ENCODE measurements at places on chromosomes 5 and 9.

DNA sequence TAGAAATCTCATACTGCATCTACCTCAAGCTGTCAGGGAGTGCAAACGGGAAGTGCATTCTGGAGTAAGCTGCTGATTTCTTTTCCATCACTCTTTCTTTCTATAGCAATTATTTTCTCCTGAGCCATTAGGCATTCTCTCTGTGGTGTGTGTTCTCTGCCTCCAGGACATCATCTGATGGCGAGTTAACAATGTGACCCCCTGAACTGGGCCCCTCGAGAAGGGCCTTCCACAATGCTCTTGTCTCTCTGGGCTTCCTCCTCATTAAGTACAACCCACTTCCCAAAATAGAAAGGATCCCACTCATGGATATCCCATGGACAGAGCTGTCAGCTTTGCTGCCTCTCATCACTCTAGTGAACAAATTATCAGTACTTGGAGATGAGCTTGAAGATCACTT lies 96.7 kb upstream of the PRRC1 start:
- DNase-seq, result no peak

GRCh38 chr9:98203153-98203552 lies 10.7 kb upstream of the CORO2A start:
- DNase-seq, result no peak

DNA sequence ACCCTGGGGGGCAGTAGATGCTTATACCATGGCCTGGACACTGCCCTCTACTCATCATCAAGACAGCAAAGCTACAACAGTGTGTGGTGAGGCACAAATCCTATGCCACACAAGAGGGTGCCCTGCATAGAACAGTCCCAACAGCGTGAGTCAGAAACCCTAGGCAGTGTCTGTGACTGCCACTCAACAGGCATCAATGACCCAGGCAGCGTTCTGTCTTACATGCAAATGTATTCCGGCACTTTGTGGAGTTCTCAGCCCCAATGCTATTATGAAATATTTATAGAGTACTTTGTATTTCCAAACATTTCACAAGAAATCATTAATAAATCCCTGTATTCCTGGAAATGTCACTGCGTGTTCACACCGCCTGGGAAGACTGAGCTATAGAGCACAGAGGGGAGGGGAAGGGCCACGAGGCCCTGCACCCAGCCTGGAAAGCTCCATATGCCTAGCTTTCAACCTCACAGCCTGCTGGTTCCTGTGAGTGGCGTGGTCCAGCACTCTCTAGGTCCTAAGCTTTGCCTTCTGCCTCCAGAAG lies 77.7 kb downstream of the NIPSNAP3B start:
- DNase-seq, result no peak

- DNase-seq, result no peak
Observed at GRCh38 chr5:76269932-76270610, 133.0 kb upstream of the IQGAP2 start.

- DNase-seq, result no peak
Observed at GRCh38 chr5:96256795-96257470, 176.1 kb downstream of the PCSK1 start.

DNA sequence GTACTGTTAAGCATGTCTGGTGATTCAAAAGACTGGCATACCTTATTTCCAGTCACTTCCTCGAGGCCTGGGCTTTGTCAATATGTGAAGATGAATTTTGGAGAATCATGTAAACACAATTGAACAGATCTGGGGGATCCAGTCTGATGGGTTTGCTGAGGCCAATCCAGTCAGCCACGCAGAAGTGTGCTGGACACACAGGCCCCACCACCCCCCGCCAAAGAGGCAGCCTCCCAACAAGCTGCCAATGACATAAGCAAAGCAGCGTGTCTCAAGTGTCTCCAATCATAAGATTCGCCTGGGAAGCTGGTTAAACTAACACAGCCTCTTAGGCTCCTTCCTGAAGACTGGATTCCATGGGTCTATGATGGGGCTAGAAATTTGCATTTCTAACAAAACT lies 192.9 kb upstream of the KLF9 start:
- no peak for DNase-seq

- no peak for DNase-seq
Observed at GRCh38 chr9:76560481-76560922, 101.5 kb downstream of the GCNT1 start.
